ENCODE measurements at places on chromosomes 5 and 9.

DNA sequence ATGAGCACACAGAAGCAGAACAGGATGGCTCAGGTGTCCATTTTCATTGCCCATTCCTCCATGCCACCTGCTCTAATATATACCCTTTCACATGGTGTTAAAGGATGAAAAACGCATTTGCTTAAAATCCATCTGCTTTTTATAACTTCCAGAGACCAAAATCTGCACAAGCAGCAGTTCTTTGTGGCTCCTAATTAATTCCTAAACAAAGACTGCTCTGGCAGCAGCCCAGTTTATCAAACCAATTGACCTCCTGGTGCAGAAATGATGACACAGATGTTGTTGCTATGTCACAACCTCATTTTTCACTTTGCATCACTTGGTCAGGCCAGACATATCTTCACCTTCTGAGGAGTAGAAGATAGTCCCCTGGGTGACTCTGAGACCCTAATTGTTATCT is 141.2 kb downstream of the ASTN2 start:
- DNase-seq: no peak

GRCh38 chr9:116219686-116220085 is 66.1 kb downstream of the PAPPA start:
- DNase-seq: no peak

DNA sequence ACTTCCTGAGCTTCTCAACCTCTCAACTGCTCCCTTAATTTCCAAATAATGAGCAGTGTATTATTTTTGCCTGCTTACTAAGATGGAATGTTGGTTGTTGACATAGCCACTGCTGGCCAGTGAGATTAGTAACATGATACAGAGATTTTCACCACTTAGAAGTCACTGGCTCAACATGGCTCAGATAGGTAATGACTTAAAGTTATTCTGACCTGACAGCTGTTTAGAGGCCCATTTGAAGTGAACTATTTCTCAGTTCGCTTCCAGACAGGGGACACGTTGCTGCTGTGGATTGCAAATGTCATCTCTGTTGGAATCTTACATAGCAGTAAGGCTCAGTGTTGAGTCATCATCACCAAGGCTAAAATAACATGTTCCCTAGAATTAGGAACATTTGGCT is 490.2 kb downstream of the TLE4 start:
- no peak for DNase-seq

DNA sequence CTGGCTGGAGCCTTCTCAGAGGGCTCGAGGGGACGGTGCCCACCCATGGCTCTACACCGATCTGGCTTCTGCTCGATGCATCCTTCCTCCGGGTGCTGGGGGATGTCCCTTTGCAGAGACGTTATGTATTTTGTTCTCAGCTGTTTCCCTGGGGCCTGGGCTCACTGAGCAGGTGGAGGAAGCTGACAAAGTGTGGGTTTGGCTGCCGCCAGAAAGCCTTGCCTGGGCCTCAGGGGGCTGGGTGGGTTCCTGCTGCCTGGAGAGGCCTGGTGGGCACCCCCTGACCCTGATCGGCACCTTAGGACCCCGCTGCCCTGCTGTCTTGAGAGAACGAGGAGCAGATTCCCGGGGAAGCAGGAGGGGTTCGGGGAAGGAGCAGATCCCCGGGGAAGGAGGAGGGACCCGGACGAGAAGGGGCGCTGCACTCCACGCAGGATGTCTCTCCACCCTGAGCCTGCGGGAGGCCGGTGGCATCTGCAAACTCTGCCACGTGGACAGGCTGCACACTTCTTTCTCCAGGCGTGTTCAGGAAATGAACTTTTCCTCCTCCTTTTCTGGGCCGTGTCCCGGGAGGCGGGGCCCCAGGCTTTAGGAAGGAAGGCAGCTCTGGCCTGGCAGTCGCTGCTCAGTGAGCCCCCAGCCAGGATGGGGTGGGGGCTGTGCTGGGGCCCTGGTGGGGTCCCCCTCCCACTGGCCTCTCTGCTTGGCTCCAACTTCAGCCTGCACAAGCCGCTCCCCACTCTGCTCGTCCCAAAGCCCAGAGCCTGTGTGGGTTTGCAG is 148.9 kb downstream of the RXRA start:
- peak; percentile 9 for DNase-seq

DNA sequence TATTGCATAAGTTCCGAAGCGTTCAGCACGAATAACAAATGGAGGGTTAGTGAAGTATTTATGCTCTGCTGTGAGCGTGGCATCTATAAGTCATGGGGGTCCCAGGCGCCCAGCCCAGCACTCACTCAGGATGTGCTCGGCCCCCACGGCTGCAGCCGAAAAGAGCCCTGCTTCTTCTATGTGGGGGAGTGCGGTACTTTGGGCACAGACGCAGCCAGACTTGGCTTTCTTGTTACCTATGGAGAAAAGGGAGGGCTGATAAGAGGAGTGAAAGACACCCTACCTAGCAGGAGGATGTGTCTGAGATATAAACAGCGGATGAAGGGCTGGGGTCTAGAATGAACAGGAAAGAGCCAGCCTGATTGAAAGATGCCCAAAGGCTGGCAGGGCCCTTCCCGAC is 51.4 kb downstream of the MRPL36 start:
- DNase-seq: no peak

GRCh38 chr9:69376651-69377050 is 51.6 kb downstream of the ENTREP1 start:
- DNase-seq: no peak

DNA sequence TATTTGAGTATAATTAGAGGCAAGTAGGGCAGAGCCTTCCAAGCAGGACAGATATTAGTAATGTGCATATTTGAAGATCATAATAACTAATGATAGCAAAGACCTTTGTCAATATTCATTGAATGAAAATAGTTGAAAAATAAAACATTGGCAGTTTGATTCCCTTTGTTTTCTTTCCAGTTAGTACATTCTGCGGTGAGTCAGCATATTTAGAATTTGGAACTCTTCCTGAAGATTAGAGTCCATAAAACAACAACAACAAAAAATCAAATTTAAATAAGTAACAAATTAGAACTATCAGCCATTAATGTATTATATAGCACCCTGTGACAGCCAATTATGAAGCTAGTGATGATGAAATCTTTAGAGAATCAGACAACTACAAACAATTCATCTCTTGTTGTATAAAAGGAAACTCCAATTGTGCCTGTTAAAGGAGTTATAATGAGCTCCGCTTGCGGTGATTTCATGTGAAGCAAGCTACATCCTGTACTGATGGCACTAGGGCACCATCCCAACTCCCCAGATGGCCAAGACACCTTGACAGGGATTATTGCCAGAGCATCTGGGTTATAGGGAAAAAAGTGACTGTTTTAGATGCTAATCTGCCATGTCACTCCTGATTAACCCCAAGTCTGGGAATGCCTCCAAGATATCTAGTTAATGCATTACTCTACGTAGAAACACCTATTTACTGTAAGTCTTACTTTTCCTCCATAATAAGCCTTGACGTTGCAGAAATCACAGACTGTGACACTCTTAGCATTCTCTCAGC is 6.8 kb downstream of the IFNA8 start:
- DNase-seq: no peak

GRCh38 chr5:39713250-39713916 is 288.6 kb upstream of the DAB2 start:
- no peak for DNase-seq

DNA sequence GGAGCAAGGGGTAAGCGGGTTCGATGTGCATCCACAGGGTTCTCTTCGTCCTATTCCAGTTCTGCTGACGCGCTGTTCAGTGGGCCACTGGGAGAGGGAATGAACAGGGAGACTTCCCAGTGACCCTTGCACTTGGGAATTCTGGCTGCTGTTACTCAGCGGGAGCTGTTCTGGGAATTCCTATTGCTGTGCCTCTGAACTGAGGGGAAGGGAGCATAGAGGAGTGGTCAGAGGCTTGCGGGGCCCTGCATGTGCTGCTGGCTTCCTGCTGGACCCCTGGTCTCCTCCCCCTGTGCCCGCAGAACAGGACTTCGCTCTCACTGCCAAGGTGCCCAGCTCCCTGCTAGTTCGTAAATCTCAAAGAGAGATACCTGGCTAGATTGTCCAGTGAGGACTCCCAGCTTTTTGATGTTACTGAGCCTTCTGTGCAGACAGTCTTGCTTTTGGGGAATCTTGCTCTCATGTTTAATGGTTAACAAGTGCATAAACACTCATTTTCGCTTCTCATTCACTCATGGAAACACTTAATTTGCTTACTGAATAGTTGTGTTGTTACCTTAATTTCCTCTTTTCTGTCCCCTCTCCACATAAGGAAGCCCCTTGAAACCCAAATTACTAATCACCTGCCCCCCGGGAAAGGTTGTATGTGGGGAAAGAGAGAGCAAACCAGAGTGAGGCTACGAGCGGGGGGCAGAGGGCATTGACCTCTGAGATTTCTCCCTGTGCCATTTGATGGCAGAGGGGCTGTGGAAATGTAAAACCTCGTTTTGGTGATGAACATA is 5.9 kb downstream of the TRIO start:
- no peak for DNase-seq

- peak; percentile 58 for DNase-seq
These were observed 90.0 kb downstream of the PRRT1B start for GRCh38 chr9:131635285-131635684.

DNA sequence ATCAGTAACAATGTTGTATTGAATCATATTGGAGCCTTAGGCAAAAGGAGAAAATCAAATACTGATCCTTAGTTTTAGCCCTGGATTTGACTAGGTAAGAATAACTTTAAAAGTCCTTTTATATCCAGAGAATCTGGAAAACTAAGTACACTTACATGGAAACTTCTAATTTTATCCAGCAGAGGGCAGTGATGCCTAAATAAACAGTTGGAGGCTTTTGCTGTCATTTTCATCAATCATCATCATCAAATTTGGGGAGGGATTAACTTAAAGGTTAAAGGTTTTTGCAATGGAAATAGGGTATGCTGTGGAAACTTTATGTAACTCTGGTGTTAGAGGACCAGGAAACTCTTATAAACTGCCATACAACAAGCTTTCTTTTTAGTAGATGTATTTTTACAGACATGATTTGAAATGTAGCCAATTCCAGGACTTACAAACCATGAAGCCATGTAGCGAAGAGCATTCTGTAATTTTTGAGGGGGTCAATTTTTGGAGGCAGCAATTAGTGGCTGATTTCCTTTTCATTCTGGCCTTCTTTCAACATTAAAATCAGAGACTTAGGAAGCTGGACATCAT is 112.7 kb downstream of the OSTF1 start:
- DNase-seq: no peak

DNA sequence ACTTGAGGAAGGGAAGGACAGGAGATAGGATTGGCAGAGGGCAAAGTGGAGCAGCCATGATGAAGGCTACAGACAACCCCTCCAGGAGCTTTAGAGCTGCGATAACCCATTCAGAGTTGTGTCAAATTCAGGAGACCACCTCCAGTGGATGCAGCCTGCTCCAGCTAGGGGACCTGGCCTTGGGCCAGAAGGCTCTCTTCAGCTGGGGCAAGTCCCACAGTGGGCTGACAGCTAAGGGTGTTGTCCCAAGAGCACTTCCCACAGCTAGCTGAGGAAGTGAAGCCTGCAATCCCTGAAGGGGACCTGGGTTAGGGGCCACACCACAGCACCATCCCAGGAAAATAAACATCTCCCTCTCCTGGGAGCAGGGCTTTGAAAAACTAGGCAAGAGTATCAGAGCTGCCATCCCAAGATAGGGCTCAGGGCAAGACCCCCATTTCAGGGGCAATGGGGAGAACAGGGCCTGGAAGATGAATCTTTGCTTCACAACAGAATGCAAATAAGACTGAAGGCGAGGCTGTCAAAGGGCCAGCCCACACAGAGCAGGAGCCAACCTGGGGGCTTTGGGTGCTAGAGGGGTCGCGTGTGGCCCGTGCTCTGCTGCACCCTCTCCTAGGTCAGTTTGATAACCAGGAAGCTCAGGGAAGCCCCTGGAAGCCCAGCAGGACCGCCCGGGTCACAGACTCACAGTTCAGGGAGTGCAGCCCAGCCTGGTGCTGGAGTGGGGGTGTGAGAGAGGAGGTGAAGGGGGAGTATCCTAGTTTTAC is 19.3 kb upstream of the DAPK1 start:
- no peak for DNase-seq

- DNase-seq: no peak
These were observed 128.1 kb downstream of the BARX1 start for GRCh38 chr9:93826905-93827544.

DNA sequence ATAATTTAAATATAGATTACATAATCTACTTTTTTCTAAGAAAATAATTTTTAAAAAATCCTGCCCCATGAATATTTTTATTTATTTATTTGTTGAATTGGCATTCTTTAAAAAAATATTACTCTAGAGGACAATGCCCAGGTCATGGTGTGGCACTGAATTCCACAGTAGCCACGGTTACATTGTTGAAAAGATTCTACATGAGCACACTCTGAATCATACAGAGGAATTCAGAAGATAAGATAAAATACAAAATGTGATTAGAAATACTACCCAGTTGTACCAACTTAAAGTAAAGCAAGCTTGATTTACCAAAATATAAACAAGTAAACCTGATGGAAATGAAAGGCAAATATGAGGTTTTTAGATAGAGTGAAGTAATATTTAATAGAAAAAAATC is 183.7 kb downstream of the HCN1 start:
- DNase-seq: no peak

GRCh38 chr5:178282391-178282790 is 49.8 kb upstream of the PHYKPL start:
- no peak for DNase-seq

GRCh38 chr5:123808461-123809380 is 296.7 kb downstream of the CSNK1G3 start:
- DNase-seq: no peak

GRCh38 chr5:124743602-124744169 is 2.8 kb downstream of the ZNF608 start:
- no peak for DNase-seq

GRCh38 chr5:131959136-131959535 is 13.7 kb upstream of the MEIKIN start:
- DNase-seq: no peak

DNA sequence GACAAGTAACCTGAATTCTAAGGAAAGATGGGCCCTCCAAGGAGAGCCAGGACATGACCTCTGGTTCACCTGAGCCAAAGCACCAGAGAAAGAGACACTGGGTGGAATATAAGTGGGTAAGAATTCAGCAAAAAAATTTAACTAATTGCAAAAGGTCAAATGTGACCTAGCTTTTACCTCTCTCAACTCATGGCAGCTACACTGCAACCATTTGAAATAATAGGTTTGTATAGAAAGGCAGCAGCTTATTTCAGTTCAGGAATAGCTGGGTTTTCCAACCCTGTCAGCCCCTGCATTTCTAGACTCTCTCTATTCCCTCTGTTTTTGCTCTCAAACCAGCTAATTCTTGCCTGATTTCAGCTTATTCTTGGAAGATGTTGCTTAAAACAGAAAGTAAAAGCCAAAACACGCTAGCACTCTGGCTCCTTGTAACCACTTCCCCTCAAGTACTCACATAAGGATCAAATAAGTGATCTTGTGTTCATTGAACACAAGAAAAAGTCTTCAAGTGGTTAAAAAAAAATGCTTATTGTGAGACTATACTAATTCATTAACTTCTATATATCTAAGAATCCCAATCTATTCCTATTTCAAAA is 101.1 kb upstream of the NR4A3 start:
- DNase-seq: no peak

- DNase-seq: no peak
These were observed 249.4 kb upstream of the TRIM32 start for GRCh38 chr9:116437411-116438370.

- DNase-seq: no peak
These were observed 1.5 kb upstream of the GPR21 start for GRCh38 chr9:123031963-123032362.

- DNase-seq: no peak
These were observed 65.9 kb downstream of the ELL2 start for GRCh38 chr5:95895771-95896170.

- no peak for DNase-seq
These were observed 187.1 kb downstream of the BNC2 start for GRCh38 chr9:16683326-16683725.

Measured in stimulated activated CD4-positive, alpha-beta T cell treated with anti-CD3 and anti-CD28 coated beads, Interleukin-1b, Interleukin-23, amount 100 ng/mL, for 1 hour (primary cell).